ENCODE measurements at places on chromosomes 13 and 19. TPM values are rescaled to one million over a fixed set of nuclear protein-coding genes. Genes with fewer than 3 reads are reported as not detected.
A peak's percentile ranks its signal among the peaks of the same experiment; 100 is the strongest.

- no peak for DNase-seq
Observed at GRCh38 chr19:34017024-34017423, 155.3 kb upstream of the LSM14A start.

- no peak for DNase-seq
Observed at GRCh38 chr13:51861723-51862300, at the start of gene CCDC70. Gene CCDC70, plus strand, starts transcription at chr13:51861969. Its CDS starts 3,443 bp downstream, at chr13:51865412.

DNA sequence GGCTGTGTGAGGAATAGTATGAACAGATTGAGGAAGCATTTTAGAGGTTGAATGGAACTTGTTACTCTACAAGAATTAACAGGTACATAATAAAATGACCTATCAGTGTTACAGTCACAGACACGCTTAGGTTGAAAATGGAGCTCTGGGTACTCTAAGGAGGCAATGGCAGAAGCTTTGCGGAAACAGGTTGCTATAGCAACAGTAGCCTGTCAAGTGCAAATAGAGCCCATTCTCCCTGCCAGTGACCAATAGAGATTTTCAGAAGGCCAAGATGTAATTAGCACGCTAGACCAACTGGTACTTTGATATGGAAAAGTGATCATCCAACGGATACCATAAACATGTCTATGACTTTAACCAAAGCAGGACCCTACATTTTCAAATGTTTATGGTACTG lies 148.5 kb upstream of the FREM2 start:
- no peak for DNase-seq

DNA sequence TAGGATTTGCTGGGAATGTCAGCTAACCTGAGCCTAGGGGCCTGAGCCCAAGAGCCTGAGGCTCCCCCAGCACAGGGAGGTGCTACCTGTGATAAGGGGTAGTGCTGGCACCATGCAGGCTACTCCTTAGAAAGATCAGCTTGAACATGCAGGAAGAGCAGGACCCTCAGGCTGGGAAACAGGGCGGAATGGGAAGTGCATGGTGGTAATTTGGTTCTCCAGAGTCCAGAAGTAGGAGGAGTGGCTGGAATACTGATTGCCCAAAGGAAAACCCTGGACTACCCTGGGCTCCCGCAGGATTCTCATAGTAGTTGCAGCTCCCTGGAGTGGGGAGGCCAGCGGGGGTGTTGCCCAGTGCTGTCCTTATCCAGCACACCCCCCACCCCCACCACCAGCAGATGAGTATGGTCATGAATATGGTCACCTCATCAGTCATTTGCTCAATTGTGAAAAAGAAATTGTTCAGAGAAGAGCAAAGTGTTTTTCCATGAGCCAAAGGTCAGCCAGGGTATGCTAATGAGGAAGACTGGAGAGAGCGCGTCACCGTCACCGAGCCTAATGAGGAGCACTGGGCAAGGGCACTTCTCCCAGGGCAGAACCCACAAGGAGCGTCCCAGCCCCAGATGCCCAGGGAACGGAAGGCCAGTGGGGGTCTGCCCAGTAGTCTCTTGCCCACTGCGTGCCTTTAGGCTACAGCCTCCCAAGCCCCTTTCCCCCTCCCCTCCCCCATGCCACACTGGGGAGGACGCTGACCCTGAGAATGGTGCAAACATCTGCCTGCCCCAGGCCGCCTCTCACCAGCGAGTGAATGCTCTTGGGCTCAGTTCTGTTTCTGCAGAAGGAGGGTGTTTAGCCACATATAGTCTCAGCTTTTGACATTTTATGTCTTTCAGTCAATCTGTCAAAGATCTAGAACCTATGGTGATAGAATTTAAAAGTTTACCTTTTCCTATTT lies 5.3 kb downstream of the SLC25A15 start:
- DNase-seq, result no peak

DNA sequence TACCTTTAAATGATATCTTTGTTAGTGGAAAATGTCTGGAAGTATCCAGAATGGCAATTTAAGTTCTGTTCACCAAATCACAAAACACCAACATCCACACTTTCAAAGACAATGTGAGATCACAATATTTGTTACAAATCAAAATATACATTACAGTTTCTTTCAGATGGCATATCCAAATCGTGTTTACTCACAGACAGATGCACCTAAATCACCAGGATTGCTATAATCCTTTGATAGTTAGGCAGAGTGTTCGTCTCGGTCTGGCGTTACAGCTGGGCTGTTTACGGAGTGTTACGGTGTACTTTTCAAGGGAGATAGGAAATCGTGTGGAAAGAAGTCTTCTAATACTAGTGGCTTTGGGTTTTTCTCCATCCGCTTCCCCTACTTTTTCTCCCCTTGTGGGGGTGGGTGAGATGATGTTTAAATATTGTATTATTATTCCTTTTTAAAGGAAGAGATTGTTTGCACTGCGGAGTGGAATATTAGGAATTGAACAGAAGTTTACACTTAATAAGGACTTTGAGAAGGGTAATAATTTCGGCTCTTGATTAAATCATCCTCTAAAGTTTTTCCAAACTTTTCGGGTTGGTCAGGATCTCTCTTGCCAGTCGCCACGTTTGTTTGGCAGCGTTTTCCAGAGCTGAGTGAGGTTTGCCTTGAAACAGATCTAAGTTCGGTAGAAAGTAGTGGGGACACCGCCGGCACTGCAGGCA lies 1.8 kb downstream of the MAB21L1 start:
- DNase-seq, result peak; percentile 67

GRCh38 chr19:57342582-57342981 lies 8.5 kb upstream of the ZNF304 start:
- no peak for DNase-seq

DNA sequence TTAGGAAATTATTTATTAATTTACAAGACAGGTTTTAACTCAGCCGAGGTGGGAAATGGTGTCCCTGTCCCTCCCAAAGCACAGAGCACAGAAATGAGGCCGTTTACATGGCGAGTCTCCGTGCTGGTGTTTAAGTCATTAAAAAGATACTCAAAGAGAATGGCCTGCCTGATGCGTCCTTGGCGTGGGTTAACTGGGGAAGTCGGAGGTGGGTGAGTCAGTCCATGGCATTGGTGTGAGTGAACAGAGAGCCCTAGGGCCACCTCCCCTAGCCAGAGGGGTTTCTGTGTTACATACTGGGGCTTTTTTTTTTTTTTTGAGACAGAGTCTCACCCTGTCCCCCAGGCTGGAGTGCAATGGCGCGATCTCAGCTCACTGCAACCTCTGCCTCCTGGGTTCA lies 3.9 kb downstream of the FEM1A start:
- DNase-seq, result no peak

GRCh38 chr13:26179344-26179743 lies 42.8 kb downstream of the RNF6 start:
- no peak for DNase-seq

The KLK15 gene
- not detected for total RNA-seq
